RCC 7860 (cell line): ENCODE measurements at places on chromosomes 5 and 9.
A peak's percentile ranks its signal among the peaks of the same experiment; 100 is the strongest.

DNA sequence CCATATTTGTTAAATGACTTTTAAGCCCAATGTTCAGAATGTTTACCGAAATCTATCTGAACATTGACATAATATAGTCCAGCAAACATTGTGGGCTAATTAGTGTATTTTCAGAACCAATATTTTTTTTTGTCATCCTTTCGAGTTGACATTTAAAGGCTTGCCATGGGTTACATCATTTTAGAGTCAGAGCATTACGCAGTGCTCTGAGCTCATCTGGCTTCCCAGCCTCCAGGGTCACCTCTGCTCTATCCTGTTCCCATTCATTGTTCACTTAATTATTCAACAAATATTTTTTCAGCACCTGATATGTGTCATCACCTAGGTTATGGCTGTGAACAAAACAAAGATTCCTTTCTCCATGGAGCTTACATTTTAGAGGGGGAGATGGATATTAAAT lies 80.2 kb downstream of the SREK1 start:
- DNase-seq: no peak

DNA sequence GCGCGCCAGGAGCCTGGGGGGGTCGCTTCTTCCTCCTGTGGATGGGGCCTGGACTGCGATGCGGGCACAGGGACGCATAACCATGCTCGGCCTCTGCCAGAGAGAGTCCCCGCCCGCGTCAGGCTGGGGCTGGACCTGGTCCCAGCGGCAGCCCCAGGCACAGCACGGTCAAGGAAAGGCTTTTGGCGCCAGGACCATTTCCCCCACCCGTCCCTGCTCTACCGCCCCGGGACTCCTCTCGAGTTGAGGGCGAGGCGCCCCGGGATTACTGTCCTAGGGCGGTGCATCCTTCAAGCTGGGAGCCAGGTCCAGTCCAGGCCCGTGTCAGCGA lies 341 bp downstream of the MXD3 start:
- DNase-seq: no peak

- no peak for DNase-seq
Observed at GRCh38 chr5:109936996-109937395, 247.3 kb downstream of the MAN2A1 start.

DNA sequence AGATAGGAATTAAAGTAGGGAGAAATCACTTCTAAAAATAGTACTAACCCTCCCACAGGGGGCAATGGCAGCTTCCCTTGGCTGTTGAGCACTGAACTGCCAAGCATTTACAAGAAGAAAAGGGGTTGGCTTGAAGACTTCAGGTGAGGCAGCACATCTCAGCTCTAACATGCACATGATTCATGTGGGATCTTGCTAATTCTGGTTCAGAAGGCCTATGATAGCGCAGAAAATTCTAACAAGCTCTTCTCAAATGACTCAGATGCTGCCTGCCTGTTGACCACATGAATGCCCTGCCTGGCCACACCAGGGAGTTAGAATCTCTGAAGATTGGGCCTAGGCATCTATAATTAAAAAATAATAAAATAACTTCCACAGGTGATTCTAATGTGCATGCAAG lies 22.6 kb downstream of the CD180 start:
- DNase-seq: no peak

- DNase-seq: no peak
Observed at GRCh38 chr9:113444736-113445135, 18.8 kb upstream of the RGS3 start.

- peak; percentile 60 for DNase-seq
Observed at GRCh38 chr9:134406366-134407120, 80.3 kb downstream of the RXRA start.
